ENCODE measurements at places on chromosomes 3 and 15.

- DNase-seq: no peak
These were observed 74.2 kb downstream of the DPPA2 start for GRCh38 chr3:109242187-109242523.

DNA sequence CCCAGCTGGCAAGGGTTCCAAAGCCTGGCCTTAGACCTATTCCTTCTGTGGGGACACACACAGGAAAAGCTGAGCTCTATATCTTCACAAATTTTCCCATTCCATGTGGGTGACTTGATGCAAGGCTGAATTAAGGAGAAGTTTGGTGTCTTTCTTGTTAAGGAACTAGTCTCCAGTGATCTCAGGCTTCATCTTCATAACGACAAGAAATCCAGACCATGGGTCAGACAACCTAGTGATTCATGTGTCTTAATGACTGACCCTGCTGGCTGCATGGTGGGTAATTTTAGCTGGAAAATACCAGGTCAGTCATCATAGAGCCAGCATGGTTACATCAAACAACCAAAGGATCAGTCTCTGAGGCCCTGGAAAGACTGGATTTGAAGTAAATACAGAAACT, 112.7 kb upstream of the SLC4A7 start:
- DNase-seq: no peak

DNA sequence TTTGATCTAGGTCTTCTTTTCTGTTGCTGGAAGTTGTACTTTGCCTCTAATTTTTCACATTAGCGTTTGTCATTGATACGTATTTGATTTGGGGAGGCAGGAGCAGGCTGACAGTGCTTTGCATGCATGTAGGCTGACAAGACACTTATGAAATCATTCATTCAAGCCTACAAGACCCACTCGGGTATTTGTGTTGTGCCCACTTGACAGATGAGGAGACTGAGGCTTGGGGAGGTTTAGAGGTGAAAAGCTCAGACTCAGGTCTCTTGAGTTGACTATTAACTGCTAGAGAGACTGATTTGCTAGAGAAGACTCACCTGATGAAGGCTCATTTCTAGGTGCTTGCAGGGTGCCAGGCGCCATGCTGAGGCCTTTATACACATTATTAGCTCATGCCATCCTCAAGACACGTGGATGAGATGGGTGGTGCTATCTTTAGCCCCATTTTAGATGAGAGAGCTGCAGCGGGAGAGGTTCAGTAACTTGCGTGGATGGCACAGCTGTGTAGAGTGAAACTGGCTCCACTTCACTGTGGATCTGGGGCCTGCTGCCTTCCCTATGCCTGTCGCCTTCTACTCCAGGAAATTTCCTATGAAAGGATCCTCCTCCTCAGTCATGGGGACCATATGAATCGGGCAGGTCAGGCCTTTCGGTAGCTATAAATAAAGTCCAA, 192.7 kb downstream of the ITPR1 start:
- DNase-seq: no peak

DNA sequence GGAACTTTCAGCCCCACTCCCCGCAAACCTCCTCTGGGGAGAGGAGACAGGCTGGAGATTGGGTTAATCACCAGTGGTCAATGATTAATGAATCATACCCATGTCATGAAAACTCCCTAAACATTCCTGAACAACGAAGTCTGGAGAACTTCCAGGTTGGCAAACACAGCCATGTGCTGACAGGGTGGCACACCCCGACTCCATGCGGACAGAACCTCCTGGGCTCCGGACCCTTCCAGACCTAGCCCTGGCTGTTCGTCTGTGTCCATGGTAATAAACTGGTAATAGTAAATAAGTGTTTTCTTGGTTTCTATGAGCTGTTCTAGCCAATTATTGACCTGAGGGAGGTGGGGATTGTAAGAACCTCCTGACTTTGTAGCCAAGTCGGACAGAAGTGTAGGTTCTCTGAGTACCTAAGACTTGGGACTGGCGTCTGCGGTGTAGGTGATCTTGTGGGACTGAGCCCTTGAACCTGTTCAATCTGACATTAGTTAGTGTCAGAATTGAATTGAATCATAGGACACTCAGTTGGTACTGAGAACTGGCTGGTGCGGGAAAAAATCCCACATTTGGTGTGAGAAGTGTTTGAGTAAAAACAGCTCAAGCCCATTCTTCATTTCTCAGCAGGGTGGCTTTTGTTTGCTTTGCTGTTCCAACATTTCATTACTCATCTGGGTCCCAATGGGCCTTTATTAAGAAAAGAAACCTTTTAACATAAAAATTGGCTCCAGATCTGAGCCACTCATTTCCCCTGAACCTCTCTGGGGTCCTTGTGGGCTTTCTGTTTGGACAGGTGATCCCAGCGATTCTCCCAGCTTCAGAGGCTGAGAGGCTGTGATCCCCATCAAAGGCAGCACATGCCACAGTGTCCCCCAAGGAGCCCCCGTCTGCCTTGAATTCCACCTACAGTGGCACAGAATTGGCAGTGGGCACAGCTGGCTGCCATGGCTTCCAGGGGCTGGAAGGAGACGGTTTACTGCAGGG, 151.0 kb downstream of the TJP1 start:
- DNase-seq: no peak

DNA sequence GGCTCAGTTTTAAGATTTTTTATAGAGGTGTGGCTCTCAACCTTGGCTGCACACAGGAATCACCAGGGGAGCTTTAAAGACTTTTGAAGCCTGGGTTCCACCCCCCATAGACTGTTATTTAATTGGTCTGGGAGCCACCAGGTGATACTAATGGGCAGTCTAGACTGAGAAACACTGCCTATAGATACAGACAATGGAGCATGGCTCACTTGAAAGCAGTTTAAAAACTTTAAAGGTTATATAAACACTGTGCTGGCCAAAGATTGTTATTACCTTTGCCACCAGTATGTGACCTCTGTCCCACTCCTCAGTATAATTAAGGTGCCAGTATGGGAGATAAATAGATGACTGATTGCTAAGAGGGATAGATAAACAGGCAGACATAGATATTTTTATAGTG, 3.8 kb downstream of the GOLIM4 start:
- DNase-seq: no peak
